ENCODE measurements at places on chromosomes 3 and 15.

- no peak for DNase-seq
Observed at GRCh38 chr15:42338500-42338899, 20.8 kb upstream of the CAPN3 start.

DNA sequence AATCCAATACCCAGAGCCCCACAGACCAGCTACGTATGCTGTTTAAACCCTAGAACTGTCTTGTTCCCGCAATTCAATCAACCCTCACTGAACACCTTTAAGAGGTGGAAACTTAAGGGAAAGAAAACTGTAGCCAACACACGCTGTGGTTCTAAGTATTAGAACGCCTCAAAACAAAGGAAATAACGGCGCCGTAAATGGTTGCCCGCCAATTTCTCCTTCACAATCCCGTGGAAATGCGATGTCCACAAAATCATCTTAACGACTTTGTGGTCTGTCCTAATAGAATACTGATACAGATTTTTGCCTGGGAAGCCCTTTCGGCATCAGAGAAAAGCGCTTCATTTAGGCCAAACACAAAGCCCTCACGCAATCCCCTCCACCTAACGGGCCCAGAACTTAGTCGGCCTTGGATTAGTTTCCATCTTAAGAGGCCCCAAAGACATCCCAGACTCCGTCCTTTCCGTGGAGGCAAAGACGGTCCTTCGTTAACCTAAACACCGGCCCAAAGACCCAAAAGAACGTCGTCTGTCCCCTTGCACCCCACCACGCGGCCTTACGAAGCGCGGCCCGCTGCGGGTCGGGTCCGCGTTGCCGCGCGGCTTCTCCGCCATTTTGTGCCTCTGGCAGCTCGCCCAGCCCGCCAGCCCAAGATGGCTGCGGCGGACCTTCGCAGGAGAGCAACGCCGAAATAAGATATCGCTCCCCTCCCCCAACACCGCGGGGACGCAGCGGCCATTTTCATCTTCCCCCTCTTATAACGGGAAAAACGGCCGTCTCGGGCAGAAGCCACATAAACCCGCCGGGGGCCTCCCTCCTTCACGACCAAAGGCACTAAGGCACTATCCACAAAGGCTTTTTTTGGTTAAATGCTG lies 763 bp downstream of the TRA2B start:
- peak; percentile 82 for DNase-seq

DNA sequence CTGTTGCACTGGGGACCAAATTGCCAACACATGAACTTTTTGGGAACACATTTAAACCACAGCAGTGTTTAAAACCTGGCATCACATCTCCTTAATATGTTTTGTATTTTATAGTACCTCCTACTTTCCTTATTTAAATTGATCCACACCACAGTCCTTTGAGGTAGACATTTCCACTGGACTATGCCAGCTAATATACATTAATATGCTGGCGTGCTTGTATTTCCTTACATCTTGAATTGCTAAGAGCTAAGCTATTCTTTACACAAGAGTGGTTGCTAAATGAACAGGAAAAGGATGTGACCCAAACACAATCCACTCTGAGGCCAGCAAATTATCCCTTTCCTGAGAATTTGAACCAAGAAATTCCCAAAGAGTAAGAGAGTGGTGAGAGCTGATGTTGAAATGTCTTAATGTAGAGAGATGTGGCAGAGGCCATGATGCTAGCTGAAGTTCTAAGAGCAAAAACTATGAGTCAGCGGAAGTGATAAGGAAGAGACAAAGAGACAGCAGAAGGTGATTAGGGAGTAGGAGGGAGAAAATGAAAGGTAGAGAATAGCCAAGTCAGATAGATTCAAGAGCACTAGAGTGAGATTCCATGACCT lies 131.2 kb downstream of the CD47 start:
- no peak for DNase-seq

- DNase-seq, result no peak
Observed at GRCh38 chr3:123150449-123151215, 51.1 kb upstream of the SEC22A start.

DNA sequence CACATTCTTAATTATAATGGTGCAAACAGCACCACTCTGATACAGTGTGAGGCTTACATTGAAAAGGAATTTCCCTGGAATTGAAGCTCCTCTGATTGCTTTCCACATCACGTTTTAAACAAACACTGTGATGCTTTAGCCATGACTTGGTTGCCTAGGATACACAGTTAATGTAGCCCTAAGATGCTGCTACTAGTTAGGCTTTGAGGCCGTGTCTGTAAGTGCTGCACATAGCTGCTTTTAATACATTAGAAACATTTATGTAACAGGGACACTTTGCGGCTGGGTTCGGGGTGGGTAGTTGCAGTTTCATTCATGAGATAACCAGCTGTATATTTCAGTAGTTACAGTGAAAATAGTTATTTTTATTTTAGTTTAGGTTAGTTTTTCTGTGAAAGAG lies 334.7 kb downstream of the NLGN1 start:
- no peak for DNase-seq

- DNase-seq, result no peak
Observed at GRCh38 chr15:83843471-83843871, 189.5 kb downstream of the ADAMTSL3 start.

DNA sequence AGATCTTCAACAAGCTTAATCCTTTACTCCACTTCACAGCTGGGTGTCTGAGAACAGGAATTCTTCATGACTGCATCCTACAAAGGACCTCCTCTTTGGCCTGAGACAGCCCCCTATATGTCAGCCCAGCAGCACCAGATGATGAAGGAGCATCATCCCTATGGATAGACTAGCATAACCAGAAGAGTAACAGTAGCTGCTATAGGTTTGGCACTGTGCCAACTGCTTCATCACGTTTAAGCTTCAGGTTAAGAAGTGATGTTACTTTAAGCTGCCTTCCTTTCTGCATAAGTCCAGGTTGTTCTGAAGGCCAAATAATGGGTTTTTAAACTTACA lies 50.6 kb downstream of the CMSS1 start:
- no peak for DNase-seq

GRCh38 chr3:46614431-46614830 lies 2.1 kb downstream of the FAM240A start:
- DNase-seq, result no peak

DNA sequence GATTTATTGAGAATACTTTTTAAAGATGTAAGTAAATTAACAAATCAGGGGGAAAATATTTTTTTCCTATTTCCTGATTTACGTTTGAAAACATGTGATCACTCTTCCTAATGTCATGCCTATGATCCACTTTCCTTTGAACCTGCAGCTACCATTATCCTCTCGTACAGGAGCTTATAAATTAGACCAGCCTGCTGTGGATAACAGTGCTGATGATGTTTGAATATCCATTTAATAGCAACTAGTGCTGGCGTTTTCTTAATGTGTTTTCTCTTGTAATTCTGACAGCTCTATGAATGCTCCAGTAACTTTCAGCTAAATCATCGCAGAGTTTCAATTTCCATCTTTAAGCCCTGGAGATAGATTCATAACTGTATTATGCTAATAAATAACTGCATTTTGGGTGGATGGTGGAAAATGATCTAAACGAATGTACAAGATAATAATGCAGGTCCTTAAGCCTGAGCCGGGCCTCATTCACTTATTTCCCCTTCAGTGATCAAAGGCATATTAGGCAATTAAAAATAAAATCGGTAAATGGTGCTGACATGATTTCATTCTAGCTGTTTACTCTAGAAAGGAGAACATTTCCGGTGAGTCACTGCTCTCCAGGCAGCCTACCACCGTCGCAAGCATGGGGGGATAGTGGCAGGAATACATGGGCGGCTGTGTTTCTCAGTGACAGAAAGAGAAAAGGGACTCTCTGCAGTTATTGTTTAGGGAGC lies 58.5 kb upstream of the SLC24A5 start:
- peak; percentile 26 for DNase-seq

DNA sequence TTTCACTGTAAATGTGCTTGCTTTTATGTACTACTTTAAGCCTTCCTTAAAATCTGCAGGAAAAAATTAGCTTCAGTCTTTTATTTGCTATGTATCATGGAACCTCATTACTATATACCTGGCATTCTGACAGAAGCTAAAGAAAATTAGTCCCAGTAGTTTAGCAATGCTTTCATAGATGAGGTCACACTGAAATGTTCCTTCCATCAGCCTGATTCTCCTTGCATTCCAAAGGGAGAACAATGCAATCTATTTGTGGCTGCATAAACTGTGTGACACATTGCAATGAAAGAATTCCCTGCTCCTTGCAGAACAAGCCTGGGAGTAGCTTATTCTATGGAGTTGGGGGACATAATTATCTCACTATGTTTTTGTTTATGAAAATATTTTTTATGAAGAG lies 691.5 kb upstream of the ARPP21 start:
- DNase-seq, result peak; percentile 30

DNA sequence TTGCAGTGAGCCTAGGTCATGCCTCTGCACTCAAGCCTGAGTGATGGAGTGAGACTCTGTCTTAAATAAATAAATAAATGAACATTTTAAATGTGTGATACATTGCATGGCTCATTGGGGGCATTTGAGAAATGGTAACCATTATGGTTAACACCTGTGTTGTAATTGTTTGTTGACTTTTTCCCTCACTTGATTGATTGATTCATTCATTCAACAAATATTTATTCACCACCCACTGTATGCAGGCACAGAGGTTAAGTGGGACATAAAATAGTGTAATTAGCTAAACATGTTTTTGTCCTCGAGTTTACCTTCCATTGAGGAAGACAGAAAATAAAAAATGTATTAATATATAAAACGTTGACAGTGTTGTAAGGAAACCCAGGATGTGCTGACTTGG lies 127.1 kb upstream of the ANKRD28 start:
- DNase-seq, result no peak

GRCh38 chr15:55434989-55435825 lies 26.9 kb downstream of the PIERCE2 start:
- DNase-seq, result peak; percentile 12

DNA sequence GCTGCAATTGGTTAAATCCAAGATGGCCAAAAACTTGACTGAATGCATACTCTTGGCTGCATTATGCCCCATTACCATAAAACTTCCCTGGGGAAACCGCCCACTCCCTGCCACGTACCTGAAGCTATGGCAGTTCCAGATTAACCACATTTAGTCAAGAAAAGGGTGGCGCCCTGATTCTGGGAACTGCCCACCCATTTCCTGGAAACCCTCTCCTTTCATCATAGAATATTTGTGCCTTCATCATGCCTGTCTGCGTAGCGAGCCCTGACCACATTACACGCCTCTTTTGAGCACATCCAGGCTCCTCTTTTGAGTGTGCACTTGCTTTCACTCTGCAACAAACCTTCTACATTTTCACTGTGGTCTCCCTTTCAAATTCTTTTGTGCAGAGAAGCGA lies 5.2 kb downstream of the LINS1 start:
- no peak for DNase-seq

- no peak for DNase-seq
Observed at GRCh38 chr3:48092270-48092669, 76.1 kb upstream of the MAP4 start.

DNA sequence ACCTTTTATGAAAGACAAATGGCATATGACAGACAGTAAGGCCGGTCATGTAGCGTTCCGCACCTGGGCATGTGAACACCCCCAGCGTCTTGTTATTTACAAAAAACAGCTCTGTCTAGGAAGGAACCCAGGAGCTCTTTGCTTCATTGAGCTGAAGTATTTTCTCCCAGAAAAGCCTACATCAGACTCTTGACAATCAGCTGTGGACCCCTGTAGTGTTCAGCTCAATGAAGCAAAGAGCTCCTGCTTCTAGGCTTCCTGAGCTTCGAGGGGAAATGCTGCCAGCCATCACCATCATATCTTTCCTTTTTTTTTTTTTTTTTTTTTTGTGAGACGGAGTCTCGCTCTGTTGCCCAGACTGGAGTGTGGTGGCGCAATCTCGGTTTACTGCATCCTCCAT lies 4.1 kb downstream of the ASB14 start:
- no peak for DNase-seq

DNA sequence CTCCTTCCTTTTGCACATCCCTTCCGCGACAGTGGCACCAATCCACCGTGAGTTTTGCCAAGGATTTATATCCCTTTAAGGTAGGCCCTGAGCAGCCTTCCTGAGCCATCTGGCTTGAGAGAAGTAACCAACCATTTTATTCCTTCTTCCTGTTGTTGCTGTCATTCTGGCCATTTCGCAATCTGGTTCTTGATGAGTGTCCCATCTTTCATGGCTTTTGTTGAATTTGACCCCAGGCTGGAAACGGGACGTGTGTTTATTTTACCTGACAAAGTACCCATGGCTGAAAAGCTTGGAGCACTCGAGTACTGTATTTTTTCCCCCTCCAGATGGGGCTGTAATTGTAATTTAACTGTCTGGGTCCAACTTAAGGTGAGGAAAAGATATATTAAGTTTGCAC lies 173.4 kb downstream of the WNT5A start:
- no peak for DNase-seq

DNA sequence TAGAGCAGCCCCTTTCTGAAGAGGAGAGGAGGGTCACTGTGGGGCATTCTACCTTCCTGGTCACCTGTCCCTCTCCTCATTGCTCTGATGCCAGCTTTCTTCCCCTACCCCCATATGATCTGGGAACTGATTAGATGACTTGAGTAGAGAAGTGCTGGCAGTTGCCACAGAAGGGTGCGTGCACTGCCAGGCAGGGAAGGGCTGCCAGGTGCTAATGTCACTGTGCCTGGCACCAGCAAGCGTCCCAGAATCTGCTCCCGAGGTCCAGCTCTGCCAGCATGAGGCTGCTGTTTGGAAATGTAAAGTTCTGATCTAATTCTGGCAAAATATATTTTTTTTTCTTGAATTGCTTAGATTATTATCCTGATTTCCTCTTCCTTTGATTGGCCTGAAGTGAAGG lies 52.8 kb downstream of the PPM1L start:
- no peak for DNase-seq

DNA sequence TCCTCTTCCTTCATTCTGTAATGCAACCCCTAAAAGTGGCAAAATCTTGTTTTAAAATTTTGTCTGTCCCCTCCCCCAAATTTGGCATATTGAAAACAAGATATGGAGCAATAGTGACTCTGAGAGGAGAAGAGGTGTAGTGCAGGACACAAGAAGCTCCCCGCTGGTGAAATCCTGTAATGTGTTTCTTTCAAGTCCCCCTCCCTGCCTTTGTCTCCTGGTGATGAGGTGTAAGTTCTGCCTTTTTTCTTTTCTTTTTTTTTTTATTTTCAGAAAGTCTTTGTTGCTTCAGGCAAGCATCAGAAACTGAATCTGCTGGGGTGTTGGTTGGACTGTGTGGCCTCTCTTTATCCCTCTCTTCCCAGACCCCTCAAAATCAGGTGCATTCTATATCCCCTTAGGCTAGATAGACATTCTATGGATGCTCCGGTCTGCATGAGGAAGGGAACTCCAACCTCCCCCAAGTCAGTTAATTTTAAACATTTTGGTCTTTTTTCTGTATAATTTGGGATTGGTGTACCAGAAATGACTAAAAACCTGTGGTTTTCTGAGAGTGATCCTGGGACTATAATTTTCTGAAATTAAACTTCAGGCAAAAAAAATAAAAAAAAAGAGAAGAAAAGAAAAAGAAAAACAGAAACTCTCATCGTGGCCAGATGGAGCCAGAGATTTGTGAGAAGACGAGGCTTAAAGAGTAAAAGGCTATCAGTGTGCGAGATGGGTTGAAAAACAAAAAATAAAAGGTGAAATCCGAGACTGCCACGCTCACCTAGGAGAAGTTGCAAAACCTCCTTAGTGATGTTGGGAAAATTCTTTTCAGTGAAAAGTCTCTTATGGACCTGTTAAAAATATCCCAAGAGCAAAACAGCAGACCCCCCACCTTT lies 21.4 kb downstream of the ACKR2 start:
- no peak for DNase-seq
